ENCODE measurements at places on chromosomes 13 and 19.

DNA sequence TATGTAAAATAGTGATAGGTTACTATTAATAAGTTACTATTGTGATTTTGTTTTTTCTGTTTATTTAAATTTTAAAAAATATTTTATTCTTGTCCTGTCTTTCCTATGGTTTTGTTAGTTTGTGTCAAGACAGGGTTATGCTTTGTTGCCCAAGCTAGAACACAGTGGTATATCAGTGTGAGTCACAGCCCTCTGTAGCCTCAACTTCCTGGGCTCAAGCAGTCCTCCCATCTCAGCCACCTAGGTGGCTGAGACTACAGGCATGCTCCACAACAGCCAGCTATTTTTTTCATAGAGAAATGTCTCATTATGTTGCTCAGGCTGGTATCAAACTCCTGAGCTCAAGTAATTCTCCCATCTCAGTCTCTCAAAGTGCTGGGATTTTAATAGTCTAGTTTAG is 99.5 kb downstream of the ZNF675 start:
- no peak for DNase-seq

DNA sequence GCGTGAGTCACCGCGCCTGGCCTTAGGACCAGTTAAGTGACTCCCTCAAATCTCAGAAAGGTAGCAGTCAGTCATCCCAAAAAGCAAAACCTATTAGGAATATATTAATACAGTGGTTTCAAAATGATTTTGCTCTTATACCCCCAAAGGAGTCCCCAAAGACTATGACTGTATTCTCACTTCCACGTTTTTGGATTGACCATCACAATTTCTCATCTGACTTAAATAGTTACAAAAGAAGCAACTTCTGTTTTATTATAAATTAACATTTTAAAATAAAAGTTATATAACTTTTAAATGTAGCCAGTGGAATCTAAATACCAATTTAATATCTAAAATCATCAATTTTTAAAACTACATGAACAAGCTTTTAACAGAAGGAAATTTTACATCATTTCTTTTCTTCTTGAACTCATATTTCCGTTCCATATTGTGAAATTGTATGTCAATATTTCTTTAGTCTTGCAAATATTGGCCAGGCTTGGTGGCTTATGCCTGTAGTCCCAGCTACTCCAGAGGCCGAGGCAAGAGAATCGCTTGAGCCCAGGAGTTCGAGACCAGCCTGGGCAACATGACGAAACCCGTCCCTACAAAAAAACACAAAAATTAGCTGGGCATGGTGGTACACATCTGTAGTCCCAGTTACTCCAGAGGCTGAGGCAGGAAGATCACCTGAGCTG is 1.5 kb upstream of the SPART start:
- no peak for DNase-seq

GRCh38 chr13:25927363-25927762 is 124.5 kb downstream of the SHISA2 start:
- peak; percentile 39 for DNase-seq

DNA sequence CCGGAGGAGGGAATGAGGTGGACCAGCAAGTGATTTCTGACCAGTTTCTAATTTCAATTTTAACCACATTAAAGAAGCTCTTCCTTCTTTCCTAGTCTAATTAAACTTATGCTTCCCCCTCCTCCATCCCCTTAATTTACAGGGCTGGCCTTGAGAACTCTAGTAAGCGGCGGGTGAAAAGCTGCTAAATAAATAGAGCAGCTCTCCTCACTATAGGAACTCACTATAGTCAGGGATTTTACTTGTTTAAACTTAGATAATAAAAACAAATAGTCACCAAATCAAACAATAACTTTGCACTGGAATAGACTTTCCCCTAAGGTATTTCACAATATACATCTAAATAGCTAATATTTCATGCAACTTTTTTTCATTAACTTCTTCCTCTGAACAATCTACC is 1838.2 kb upstream of the PRR20A start:
- no peak for DNase-seq

DNA sequence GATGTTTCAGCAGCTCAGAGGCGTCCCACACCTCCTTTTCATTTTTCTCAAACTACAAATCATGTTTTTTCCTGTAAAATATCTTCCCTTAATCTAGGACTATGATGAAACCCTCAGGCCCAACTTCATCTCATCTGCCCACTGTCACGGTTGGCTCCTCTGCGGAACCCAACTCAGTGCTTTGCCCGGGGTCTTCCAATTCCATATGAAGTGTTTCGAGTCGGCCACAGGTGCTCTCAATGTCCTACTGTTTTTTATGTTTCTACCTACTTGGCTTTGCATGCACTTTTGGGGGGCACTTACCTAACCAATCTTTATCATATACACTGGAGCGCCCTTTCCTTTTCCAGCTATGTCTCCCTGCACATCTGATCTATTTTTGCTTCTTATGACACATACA is 28.1 kb downstream of the COL4A1 start:
- no peak for DNase-seq
